Breast epithelium (tissue), 4 donors: ENCODE measurements at places on chromosomes 2 and 18. TPM values are rescaled to one million over a fixed set of nuclear protein-coding genes. Genes with fewer than 3 reads are reported as not detected.

DNA sequence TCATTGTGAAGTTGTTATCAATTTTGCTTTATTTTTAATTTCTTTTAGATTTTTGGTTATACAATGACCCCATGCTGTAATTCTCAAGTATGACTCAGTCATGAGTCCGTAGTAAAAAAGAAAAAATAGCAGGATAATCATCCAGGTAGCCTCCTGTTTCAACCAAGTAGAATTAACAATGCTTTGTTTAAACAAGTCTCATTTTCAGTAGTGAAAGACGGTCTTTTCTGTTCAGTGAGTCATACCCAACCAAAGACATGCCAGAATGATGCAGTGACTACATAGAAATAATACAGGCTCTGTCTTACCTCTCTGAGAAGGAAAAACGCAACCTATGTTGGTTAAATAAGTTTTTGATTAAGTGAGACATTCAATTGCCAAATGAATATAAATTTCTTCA lies 67.8 kb upstream of the DSC1 start:
- no peak for DNase-seq

GRCh38 chr2:19299032-19299431 lies 59.4 kb downstream of the OSR1 start:
- no peak for DNase-seq

DNA sequence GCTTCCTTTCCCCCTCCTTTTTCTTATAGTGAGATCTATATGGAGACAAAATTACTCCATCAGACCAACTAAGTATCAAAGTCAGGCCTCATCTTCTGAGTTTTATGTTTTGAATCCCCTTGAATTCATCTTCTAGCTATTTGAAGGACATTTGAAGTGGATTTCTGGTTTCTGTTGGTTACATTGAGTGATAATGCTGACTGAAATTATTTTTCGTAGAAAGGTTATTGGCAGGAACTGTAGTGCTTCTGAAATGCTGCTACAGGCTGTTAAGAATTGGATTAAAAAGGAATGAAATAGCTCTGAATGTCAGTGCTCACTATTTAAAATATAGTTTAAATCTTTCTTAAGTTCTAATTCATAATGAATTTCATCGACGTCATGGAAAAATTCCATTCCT lies 361.0 kb upstream of the TMEFF2 start:
- DNase-seq = no peak

DNA sequence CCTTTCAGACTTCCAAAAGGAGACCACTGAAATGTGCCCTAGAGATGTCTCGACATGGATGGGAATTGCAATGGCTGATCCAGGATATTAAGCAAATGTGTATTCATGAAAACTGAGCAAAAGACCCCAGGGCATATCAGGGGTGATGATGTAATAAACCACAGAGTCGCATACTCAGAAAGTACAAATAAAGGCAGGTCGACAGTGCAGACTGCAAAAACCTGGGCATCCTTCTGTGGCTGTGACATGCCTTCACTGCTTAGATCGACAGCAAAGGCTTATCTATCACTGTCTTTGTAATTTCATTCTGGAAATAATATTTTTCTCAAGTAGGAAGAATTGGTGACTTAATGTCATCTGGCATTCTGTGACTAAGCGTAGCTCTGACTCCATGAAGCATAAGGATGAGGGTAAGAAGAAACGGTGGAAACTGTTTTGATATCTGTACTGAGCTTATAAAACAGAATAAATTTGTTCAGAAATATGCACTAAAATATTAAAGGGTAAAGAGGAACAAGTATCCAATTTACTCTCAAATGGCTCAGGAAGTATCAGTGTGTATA lies 115.6 kb upstream of the NRP2 start:
- no peak for DNase-seq

- DNase-seq = no peak
Observed at GRCh38 chr2:218717262-218717661, 6.6 kb downstream of the TTLL4 start.

- no peak for DNase-seq
Observed at GRCh38 chr2:102387763-102388546, 32.4 kb downstream of the IL18R1 start.

DNA sequence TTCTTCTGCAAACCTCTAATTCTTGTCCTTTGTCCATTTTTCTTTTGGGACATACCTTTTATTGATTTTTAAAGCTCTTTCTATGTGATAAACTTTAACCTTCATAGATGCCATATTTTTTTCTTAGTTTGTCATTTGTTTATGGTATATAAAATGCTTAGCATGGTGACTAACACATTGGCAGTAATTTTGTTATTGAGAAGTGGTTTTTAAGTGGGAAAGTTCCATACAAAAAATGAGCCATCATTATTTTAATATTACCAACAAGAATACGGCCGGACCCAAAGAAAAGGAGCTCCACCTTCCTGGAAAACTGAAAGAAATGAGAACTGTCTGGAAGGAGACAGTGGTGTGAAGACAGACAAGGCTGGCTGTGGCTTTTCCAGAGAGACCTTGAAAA lies 270.1 kb upstream of the SIX2 start:
- no peak for DNase-seq

GRCh38 chr2:102449370-102449974 lies 23.6 kb upstream of the SLC9A4 start:
- no peak for DNase-seq

DNA sequence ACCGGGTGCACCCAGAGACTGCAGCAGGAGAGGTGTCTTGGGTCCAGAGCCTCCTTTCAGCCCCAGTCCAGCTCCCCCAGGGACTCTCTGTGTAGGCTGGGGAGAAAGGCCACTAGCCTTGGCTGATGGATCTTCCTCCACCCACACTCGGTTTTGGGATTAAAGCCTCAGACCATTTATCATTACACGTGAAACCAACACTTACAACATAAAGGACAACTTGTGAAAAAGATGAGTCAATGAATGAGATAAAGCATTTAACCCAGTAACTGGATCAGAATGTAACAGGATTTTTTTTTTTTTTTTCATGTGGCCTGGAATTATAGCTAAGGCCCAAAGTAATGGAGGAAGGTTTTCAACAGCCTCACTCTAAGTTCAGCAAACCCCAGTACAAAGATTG lies 32.1 kb downstream of the NAT8 start:
- DNase-seq = no peak

- no peak for DNase-seq
Observed at GRCh38 chr2:189305291-189305943, 125.9 kb upstream of the COL5A2 start.

DNA sequence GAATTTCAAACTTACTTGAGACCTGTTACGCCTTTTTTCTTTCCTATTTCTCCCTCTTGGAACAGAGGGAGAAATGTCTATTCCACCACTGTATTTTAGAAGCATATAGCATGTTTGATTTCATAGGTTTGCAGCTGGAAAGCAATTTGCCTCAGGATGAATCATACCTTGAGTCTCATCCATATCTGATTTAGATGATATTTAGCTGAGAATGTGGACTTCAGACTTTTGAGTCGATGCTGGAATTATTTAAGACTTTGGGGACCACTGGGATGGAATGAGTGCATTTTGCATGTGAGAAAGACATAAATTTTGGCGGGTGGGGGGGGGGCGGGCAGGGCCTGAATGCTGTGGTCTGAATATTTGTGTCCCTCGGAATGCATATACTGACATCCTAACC lies 282.7 kb upstream of the STON1 start:
- no peak for DNase-seq

GRCh38 chr2:154557906-154558305 lies 140.6 kb upstream of the KCNJ3 start:
- no peak for DNase-seq

DNA sequence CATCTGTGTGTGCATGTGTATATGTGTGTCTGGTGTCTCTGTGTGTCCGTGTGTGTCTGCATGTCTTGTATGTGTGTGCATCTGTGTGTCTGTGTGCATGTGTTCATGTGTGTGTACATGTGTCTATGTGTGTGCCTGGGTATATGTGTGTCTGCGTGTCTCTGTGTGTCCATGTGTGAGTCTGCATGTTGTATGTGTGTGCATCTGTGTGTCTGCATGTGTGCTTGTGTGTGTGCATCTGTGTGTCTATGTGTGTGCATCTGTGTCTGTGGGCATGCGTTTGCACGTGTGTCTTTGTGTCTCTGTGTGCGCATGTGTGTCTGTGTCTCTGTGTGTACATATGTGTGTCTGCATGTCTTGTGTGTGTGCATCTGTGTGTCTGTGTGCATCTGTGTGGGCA lies 207.7 kb downstream of the TNS1 start:
- DNase-seq = no peak

- no peak for DNase-seq
Observed at GRCh38 chr2:119282146-119282995, 58.7 kb downstream of the STEAP3 start.

GRCh38 chr18:40760251-40760650 lies 1194.8 kb upstream of the PIK3C3 start:
- no peak for DNase-seq

- DNase-seq = no peak
Observed at GRCh38 chr2:52288596-52288995, 1256.7 kb upstream of the NRXN1 start.

GRCh38 chr2:175575346-175576258 lies 394.1 kb upstream of the ATP5MC3 start:
- no peak for DNase-seq

- DNase-seq = no peak
Observed at GRCh38 chr2:170598067-170598395, 117.1 kb upstream of the SP5 start.

DNA sequence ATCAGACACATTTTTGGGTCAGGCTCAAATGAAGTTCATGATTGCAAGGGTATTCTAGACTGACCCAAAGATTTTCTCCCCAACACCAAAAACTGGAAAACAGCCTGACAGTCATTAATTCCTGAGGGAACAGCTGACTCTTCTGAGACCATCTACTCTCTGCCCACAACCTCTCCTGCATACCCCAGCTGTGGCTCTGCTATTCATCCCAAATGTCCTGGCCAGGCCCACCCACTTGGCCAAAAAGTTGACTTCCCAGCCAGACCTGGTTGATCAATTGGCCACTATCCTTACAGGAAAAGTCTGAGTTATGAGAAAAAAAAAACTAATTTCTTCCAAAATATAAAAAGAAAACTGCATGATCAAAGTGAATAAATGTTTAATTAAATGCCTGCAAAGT lies 103.8 kb upstream of the ST3GAL5 start:
- DNase-seq = peak; percentile 12

DNA sequence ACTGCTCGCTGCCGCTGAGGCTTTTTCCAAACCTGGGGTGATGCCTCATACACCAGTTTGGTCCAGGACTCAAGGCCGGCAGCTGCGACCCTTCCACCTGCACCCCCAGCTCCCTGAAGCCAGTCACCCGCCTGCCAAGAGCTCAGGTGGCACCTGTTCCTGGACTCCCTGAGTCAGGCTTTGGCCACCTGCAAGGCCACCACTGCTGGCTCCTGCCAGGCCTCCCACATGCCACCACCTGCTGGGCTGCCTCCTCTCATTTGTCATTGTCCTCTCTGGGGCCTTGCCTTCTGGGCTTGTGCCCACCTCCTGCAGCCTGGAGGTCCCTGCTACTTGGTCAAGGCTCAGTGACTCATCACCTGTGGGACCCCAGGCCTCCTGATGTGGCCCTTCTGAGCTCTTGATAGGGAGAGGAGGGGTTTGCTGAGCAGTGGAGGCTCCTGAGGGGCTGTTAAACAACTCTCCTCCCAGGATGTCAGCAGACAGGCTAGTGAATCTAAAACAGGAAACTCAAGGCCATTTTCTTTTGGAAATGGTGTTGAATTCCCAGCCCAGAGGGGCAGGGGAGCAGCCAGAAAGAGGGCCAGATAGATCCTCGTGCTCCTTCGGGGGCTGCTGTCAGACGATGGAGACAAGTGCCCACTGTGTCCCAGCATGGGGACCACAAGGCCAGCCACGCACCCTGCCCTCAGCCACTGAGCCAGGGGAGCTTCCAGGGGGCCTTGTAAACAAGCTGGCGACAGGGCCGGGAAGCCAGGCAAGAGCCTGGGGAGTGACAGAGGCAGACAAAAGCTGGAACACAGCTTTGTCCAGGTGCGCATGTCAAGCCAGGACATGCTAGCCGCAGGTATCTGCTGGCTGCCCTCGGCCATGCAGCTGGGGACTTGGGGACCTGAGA lies 416.8 kb downstream of the LRATD1 start:
- DNase-seq = no peak

- DNase-seq = no peak
Observed at GRCh38 chr18:39453356-39453755, 1887.8 kb upstream of the CELF4 start.

GRCh38 chr2:26668041-26668440 lies 24.5 kb upstream of the KCNK3 start:
- DNase-seq = no peak

GRCh38 chr18:48956356-48956755 lies 5.6 kb upstream of the SMAD7 start:
- DNase-seq = no peak

DNA sequence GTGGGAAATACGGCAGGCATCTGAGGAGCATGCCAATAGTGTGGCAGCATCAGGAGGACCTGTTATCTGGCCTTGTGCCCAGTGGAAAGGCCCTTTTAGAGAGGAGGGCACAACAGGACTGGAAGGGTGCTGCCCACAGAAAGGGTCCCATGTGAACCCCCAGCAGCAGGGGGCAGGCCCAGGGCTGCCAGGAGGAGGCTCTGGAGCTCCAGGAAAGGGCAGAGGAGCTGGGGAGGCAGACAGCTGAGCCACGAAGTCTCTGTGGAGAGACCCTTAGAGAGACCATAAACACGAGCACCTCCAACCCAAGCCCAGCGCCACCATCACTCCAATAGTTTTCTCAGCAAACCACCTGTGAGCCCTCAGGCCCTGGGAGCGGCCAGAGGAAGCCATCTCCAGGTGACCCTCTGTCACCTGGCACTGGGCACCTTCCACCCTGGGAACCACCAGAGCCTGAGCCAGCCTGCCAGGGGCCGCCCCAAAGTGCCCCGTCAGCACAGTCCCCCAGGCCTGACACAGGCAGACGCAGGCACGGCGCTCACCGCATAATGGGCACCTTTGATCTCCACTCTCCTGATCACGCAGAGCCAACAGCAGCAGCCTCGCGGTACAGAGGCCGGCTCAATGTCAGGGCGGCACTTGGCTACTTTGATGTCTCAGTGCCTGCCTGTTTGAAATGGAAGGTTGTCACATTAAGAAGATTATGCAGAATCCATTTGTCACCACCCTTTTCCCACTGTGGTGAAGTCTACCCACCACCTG lies 162.5 kb upstream of the RAB6C start:
- DNase-seq = no peak

DNA sequence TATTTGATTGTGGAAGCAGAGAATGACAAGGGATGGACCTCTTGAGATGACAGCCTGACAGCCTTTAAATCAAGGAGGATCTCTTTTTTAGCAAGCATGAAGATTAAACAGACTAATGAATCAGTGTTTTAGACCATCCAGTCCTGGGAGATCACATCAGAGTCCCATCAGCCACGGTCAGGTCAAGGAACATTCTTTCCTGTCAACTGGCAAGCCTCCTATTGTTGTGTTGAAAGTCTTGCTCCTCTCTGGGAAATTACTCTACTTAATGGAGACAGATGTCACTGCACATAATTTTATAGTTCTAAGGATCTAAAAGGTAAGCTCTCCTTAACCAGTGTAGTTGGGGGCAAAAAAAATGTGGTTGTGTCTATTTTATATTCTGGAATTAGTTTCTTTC lies 469.0 kb downstream of the TMEM182 start:
- no peak for DNase-seq

- peak; percentile 72 for DNase-seq
Observed at GRCh38 chr18:50079571-50080295, 115.2 kb downstream of the MYO5B start.

Gene LIMS4
- 0.64 TPM for total RNA-seq

Gene SCN1A
- not detected for total RNA-seq

Gene RUFY4
- total RNA-seq = 2.8 TPM

Gene ZNF512
- total RNA-seq = 42.7 TPM

Gene COMMD1
- total RNA-seq = 38.4 TPM

Gene PROC
- total RNA-seq = not detected

Gene GKN1
- not detected for total RNA-seq

Gene KCNIP3
- 14.4 TPM for total RNA-seq
